ENCODE measurements at places on chromosomes 13 and 19.

GRCh38 chr13:41694545-41695301 is 237.4 kb downstream of the RGCC start:
- no peak for DNase-seq

DNA sequence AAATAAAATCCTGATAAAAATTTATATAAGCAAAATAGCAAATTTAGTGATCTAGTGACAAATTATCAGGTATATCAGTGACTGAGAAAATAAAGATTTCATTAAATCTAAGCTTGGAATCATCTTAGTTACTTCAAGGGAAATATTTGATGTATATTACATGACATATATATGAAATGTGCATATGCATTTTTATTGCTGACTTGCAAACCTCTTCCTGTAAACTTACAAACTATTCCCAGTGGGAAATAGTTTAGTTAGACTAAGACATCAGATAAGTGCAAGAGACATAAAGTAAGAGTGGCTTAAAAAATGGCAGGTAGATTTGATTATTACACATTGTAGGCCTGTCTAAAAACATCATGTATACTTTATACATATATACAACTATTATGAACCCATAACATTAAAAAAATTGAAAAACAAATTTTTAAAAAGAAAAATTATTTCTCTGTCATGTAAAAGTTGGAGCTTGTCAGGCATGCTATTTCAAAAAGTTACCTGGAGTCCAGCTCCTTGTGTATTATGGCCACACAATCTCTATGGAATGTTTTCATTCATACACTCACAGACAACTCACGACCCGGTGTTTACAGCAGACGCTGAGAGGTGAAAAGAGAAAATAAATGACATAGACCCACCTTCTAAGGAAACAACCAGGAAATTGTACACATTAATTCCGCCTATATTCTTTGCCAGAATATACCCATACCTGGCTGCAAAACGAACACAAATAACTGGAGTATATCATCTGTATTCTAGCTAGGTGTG is 724.5 kb downstream of the SLITRK6 start:
- no peak for DNase-seq

GRCh38 chr13:98532254-98532653 is 44.7 kb downstream of the STK24 start:
- DNase-seq, result no peak

- no peak for DNase-seq
Observed at GRCh38 chr13:71503781-71504180, 363.2 kb downstream of the DACH1 start.
